ENCODE measurements at places on chromosomes 7 and 10.

DNA sequence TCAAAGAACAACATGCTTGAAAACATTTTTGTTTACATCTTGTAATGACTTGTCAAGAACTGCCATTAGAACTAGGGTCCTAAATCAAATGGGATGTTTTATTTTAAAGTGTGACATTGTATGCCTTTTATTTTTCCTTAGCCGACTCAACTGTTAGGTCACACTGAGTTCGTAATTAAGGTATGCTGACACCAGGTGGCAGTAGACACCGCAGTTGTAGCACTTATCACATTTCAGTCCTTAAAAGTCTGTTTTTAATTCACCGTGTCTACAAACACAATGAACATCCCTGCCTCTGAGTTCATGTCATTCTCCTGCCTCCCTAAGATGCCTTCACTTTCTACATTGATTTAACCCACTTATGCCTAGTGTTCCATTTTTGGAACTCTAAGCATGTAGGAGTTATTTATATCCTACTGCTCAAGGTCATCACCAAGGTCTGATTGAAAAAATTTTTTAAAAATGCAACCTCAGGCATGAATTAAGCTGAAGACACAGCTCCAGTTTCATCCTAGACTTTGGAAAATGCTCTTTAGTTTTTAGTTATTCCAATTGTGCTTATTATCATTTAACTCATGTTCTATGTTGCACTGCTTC lies 186.1 kb downstream of the BMPER start:
- DNase-seq = no peak

- DNase-seq = no peak
Observed at GRCh38 chr7:32680259-32681173, 185.2 kb downstream of the AVL9 start.

- DNase-seq = no peak
Observed at GRCh38 chr10:124333931-124334330, 84.8 kb downstream of the OAT start.

- DNase-seq = no peak
Observed at GRCh38 chr7:148699024-148699781, 500 bp downstream of the CUL1 start.

- no peak for DNase-seq
Observed at GRCh38 chr7:133364959-133365690, 112.2 kb downstream of the EXOC4 start.

GRCh38 chr10:24681572-24682088 lies 42.1 kb downstream of the ARHGAP21 start:
- no peak for DNase-seq

Measured in NCI-H2081 treated with DMSO at 0.1 percent for 48 hours (cell line).